ENCODE measurements at places on chromosomes 13 and 19.

DNA sequence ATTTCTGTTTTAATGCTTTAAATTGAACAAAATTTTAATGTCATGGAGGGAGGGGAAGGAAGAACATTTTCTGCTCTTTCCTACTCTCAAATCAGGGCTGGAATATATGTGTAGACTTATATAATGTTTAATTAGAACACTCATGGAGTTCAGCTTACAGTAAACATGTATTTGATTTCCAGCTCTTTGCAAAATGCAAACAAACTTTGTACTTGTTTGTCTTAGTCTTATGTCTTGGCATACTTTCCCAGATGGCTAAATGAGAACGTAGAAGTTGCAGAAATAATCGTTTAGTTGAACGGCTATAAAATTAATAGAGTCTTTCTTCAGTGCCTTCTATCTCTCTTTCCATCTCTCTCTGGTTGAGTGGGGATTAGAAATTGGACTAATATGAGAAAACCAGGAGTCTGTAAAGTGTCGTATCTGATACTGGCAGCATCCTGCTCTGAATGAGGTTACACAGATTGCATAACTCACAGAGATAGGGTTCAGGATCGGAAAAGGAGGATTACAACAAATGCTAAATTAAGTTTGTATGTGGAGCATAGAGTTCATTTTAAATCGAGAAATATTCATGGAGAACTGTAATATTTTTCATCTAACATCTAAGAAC is 82.3 kb downstream of the FGF9 start:
- DNase-seq = no peak

DNA sequence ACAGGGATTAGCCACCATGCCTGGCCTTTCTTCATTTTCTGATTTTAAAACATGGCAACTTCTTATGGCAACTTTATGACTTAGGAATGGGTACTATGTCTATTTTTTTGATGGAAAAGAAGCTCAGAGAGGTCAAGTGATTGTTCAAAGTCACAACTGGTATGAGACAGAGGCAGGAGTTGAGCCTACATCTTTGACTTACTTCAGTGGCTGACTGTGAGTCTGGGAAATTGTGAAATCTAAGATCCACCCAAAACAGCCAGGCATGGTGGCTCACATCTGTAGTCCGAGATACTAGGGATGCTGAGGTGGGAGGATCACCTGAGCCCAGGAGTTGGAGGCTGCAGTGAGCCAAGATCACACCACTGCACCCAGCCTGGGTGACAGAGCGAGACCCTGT is 2.4 kb upstream of the ACTL9 start:
- DNase-seq = no peak

GRCh38 chr13:96744367-96745331 is 249.6 kb downstream of the OXGR1 start:
- no peak for DNase-seq

DNA sequence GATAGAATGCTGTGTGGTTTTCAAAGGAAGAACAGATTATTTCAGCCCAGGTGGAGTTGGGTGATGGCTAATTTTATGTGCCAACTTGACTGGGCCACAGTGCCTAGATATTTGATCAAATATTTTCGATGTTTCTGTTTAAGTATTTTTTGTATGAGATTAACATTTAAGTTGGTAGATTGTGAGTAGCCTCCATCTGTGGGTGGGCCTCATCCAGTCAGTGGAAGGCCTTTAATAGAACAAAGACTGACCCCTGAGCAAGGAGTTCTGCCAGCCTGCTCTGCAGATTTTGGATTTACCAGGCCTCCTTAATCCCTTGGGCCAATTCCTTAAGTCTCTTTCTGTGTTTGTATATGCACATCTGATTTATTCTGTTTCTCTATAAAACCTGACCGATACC is 13.9 kb downstream of the LSM14A start:
- DNase-seq = no peak

DNA sequence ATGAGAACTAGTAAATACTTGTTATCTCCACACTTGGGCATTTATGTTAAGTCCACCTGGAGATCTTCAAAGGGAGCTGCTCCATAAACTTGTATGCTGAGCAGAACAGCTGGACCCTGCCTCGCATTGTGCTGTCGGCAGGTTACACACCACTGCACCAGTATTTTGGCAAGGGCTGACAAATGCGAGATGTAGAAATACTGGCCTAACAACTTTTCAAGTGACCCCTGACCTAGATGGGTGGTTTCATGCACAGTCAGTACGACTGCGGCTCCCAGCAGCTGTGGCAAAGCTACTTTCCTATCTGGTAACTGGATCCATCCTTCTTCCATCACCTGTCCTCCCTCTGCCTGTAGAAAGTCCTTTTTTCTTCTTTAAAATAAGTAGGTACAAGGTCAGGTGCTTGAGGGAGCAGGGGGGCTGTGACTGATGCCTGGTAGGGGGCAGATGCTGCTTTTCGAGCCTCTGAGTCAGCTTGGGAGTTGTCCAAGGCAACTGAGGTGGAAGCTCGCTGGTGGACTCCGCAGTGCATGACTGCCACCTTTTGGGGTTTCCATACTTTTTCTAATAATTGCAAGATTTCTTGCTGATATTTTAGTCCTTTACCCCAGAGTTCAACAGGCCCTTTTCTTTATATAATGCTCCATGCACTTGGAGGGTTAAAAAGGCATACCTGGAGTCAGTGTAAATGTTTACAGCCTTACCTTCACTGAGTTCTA is 86.8 kb downstream of the SLC25A15 start:
- DNase-seq = no peak

GRCh38 chr19:54448040-54448773 is 792 bp upstream of the LENG8 start:
- peak; percentile 24 for DNase-seq

- DNase-seq = no peak
Measured at GRCh38 chr19:8336660-8337059, 6.4 kb downstream of the KANK3 start.

GRCh38 chr13:37037241-37037640 is 22.2 kb downstream of the SUPT20H start:
- DNase-seq = no peak

DNA sequence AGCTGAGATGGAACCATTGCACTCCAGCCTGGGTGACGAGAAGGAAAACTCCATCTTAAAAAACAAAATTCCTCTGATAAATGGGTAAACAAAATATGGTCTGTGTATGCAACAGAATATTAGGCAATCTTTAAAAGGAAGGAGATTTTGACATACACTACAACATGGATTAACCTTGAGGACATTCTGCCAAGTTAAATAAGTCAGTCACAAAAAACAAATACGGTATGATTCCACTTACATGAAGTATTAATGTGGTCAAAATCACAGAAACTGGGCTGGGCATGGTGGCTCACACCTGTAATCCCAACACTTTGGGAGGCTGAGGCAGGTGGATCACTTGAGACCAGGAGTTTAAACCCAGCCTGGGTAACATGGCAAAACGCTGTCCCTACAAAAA is 3.0 kb upstream of the ZNF444 start:
- no peak for DNase-seq

- no peak for DNase-seq
Measured at GRCh38 chr19:48455171-48455907, at the start of gene KCNJ14. KCNJ14 (plus strand) TSS chr19:48455574; CDS start chr19:48461725, 6,151 bp downstream.

DNA sequence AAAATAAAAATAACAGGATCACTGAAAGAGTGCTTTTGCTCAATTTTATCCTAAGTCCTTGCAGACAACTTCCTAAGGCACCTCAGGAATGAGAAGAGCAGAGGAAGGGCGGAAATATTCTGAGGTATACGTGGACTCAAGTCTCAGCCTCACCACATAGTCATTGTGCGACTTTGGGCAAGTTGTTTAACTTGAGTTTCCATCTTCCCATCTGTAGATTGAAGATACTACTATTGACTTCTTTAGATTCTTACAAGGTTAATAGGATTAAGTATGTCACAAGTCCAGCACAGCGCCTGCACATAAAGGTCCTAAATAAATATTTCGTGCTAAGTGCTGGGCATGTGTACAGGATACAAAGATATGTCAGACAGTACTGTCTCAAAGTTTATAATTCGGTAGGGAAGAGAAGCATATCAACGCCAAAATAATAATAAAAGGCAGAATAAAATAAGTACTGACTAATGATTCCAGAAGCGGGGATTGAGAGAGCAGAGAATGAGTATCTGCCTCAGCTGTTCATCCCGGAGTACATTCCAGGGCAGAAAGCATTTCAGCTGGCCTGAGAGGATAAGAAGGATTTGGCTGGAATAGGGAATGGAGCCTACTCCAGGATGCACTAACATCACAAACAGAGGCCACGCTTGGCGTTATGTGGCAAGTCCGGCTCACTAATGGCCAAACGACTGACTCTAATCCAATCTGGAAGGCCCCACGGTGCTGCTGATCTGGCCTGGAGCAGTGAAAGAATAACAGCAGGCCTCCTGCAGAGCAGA is 139.7 kb downstream of the FLT1 start:
- no peak for DNase-seq

GRCh38 chr13:112641456-112642089 is 48.3 kb upstream of the ATP11A start:
- no peak for DNase-seq

- no peak for DNase-seq
Measured at GRCh38 chr19:35265126-35265899, 3.4 kb upstream of the USF2 start.

DNA sequence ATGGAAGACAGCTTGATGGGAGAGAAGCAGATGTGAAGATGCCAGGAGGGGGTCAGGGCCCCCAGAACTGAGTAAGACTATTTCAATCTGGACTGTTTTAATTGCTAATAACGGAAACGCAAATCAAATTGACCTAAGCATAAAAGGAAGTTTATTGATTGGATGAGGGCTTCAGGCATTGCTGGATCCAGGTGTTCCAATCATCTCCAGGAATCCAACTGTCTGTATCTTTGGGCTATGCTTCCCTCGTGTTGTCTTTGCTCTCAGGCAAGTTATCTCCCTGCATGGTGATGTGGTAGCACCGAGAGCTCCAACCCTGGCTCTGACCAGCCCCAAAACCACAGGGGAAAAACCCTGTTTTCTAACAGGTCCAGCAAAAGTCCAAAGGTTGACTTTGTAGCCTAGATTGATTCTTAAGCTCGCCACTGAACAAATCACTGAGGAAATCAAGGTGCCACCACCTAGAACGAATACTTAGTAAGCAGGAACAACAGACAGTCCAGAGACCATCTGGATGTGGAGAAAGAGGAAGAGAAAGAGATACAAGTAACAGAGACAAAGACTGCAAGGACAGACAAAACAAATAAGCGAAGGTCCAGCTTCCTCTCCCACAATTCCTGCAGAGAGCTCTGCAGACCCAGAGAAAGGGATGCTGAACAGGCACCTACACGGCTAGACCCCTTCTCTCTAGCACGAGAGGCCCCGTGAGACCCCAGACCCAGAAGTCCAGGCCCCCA is 1.2 kb upstream of the C19orf81 start:
- DNase-seq = no peak

DNA sequence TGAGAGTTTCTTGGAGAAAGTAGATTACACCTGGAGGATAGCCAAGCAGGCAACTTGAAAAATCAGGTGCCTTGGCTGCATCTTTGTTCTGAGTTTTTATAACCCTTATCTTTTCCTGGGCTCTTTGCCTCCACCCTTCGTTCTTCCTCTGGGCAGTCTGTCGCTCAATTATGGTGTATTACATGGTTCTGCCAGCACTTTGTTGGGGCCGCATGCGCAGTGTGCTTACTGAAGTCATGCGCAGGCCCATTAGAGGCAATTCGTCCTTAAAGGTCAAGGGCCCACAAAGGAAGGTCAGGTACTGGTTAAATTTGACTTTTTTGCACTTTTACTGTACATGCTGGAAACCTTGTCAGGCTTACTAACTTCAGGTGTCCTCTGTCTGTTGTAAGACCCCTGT is 761.9 kb upstream of the SLITRK5 start:
- no peak for DNase-seq

DNA sequence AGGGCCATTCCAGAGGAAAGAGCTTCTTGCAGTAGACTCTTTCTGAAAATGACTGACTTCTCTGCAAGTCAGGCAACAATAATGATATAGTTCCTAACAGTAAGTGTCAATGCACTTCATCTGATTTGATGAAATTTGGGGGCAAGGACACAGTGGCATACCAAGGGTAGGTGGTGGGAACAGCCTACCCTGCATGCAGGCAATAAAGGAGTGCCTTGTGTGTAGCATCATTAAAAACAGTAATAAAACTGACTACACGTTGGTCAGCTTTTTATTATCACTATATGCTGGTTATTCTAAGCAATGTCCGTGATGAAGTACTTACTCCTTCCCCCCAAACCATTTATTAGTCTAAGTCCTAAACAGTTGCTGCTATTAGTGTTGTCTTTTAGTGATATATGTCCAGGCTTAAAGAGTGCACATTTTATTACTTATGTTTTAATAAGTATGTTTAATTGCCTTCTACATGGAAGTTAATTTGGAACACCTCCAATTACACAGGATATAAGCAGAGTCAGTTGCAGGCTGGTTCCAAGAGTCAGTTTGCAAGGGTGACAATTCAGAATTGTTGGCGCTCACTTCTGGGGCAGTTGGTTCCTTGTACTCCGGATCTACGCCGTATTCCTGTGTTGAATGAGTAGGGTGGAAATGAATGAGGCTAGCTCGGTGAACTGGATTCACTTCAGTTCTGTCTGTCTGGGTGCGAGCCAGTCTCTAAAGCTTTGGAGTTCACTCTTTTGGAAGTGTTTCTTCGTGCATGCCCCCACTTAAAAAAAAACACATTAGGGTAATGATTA is 84.0 kb downstream of the RGCC start:
- DNase-seq = no peak

DNA sequence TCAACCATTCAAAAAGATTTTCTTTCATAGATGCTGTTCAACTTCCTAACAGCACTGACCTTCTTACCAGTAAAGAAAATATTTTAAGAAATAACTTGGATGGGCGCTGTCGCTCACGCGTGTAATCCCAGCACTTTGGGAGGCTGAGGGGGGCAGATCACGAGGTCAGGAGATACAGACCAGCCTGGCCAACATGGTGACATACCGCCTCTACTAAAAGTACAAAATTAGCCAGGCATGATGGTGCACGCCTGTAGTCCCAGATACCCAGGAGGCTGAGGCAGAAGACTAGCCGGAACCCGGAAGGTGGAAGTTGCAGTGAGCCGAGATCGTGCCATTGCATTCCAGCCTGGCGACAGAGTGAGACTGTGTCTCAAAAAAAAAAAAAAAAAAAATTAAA is 865.7 kb upstream of the SLC10A2 start:
- DNase-seq = no peak

- DNase-seq = no peak
Measured at GRCh38 chr13:85379433-85379832, 419.8 kb downstream of the SLITRK6 start.

GRCh38 chr19:15926484-15926883 is 7.8 kb downstream of the CYP4F11 start:
- no peak for DNase-seq

DNA sequence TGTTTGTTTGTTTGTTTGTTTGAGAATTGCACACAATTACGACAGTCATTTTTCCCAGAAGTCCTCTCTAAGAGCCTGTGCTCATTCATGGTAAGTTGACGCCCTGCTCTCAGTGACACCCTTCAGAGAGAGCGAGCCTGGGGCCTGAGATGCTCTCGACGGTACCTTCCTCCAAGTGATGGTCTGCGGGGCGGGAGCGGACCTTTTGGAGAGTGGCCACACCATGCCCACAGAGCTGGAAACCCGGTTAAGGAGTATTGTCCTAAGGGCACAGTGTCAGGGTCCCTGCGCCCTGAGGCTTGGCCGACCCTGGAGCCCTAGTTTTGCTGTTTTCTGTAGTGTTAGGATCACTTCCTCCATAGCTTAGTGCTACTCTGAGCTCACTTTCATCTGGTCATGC is 3.6 kb downstream of the POP4 start:
- DNase-seq = no peak

GRCh38 chr19:29952177-29952576 is 10.1 kb downstream of the URI1 start:
- no peak for DNase-seq

Data from CD4-positive, alpha-beta T cell treated with Interleukin-4 for 4 hours (primary cell).